ENCODE measurements at places on chromosomes 3 and 15.

GRCh38 chr3:28841441-28841840 is 439.4 kb upstream of the RBMS3 start:
- H3K27me3 ChIP-seq = no peaks in the 10 kb centered on the region
- H3K27ac ChIP-seq = no peak overlapping the region
- H3K4me3 ChIP-seq = no peak overlapping the region
- no peak for DNase-seq

GRCh38 chr15:84616235-84616634 is 15.4 kb downstream of the ZSCAN2 start:
- H3K27ac ChIP-seq = no peak overlapping the region
- H3K4me1 ChIP-seq = no peaks in the 10 kb centered on the region
- no peaks in the 10 kb centered on the region for H3K27me3 ChIP-seq
- H3K36me3 ChIP-seq = peaks cover 7% of the 10 kb centered on the region
- H3K4me3 ChIP-seq = no peak overlapping the region

GRCh38 chr15:83413054-83413719 is 34.0 kb upstream of the SH3GL3 start:
- H3K4me3 ChIP-seq = no peak overlapping the region
- H3K27ac ChIP-seq = no peak overlapping the region
- no peak for DNase-seq
- H3K36me3 ChIP-seq = no peaks in the 10 kb centered on the region
- H3K27me3 ChIP-seq = no peaks in the 10 kb centered on the region

DNA sequence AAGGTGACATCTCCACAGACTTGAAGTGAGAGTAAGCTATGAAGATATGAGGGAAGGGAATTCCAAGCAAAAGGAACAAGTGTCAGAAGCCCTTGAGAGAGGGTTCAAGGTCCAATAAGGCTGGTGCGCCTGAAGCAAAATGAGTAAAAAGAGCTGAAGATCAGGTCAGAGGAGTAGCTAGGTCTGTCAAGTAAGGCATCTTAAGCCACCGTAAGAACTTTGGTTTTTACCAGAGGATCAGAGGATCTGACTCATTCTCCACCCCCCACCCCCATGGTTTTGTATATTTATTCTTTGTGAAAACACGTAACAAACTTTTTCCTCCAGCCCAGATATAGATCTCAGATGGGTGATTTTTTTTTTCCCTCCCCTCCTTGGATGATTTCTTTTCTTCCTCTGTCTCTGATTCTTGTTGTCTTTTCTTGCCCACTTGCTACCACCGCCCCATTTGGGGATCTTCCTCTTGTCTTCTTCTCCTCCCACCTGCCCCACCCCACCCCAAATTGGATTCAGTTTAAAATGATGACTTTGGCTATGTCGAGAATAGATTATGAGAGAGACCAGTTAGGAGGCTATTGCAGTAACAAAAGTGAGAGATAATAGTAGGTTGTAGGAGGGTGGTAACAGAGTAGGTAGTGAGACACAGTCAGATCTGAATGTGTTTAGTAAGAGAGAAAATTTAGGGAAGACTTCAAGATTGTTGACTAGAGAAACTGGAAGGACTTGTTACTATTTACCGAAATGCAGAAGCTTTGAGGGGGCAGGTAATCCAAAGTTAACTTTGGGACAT is 6.1 kb downstream of the TRMT10C start:
- H3K27ac ChIP-seq = no peak overlapping the region
- peaks cover 31% of the 10 kb centered on the region for H3K36me3 ChIP-seq
- H3K27me3 ChIP-seq = no peaks in the 10 kb centered on the region
- H3K4me3 ChIP-seq = no peak overlapping the region
- peaks cover 8% of the 10 kb centered on the region for H3K4me1 ChIP-seq

GRCh38 chr3:13571831-13572750 is 23.2 kb downstream of the FBLN2 start:
- H3K4me3 ChIP-seq = no peak overlapping the region
- H3K27ac ChIP-seq = peak overlapping the region; percentile 47
- no peaks in the 10 kb centered on the region for H3K27me3 ChIP-seq
- H3K4me1 ChIP-seq = peaks cover 57% of the 10 kb centered on the region
- H3K36me3 ChIP-seq = no peaks in the 10 kb centered on the region
